Sigmoid colon (tissue), 7 donors: ENCODE measurements at places on chromosomes 5 and 9. TPM values are rescaled to one million over a fixed set of nuclear protein-coding genes. Genes with fewer than 3 reads are reported as not detected.

The ITGA1 gene
- polyA plus RNA-seq: 4.4 TPM

The PSMB7 gene
- polyA plus RNA-seq: 179 TPM

The NME5 gene
- 1.5 TPM for polyA plus RNA-seq

The RAD23B gene
- polyA plus RNA-seq: 61.2 TPM

The PCDHA1 gene
- 0.10 TPM for polyA plus RNA-seq

The GADD45G gene
- polyA plus RNA-seq: 8.6 TPM

The PCDHB5 gene
- not detected for polyA plus RNA-seq

The LSM11 gene
- polyA plus RNA-seq: 0.92 TPM

The PCDHA10 gene
- polyA plus RNA-seq: not detected

The ANKDD1B gene
- 3.0 TPM for polyA plus RNA-seq

The ZNF658 gene
- polyA plus RNA-seq: 0.60 TPM

The ALDOB gene
- polyA plus RNA-seq: 1.1 TPM

The DIPK1B gene
- 0.60 TPM for polyA plus RNA-seq

The TYRP1 gene
- 1.2 TPM for polyA plus RNA-seq

The PHYHD1 gene
- 1.6 TPM for polyA plus RNA-seq

The ZDHHC12 gene
- polyA plus RNA-seq: 123 TPM

The WDR38 gene
- polyA plus RNA-seq: not detected

The CBY3 gene
- polyA plus RNA-seq: not detected

The SPOCK1 gene
- polyA plus RNA-seq: 3.8 TPM

The KCTD16 gene
- polyA plus RNA-seq: 0.04 TPM

The NDUFS4 gene
- 139 TPM for polyA plus RNA-seq

The FKTN gene
- polyA plus RNA-seq: 0.60 TPM

The RGS7BP gene
- not detected for polyA plus RNA-seq

The NOL8 gene
- polyA plus RNA-seq: 13.2 TPM

The PCDHGC4 gene
- polyA plus RNA-seq: 0.47 TPM

The AK8 gene
- polyA plus RNA-seq: not detected

The TRAF1 gene
- polyA plus RNA-seq: 0.60 TPM

The CCDC69 gene
- 48.7 TPM for polyA plus RNA-seq

The GRIA1 gene
- not detected for polyA plus RNA-seq

The SMIM33 gene
- 4.7 TPM for polyA plus RNA-seq
